ENCODE measurements at places on chromosomes 4 and X. TPM values are rescaled to one million over a fixed set of nuclear protein-coding genes. Genes with fewer than 3 reads are reported as not detected.

FGF5 gene
- total RNA-seq: not detected

- no peaks in the 10 kb centered on the region for H3K27me3 ChIP-seq
- DNase-seq: no peak
- no peak overlapping the region for H3K27ac ChIP-seq
- no peak overlapping the region for H3K4me3 ChIP-seq
Observed at GRCh38 chr4:23978002-23978401, 88.2 kb upstream of the PPARGC1A start.

CXCL1 gene
- total RNA-seq: not detected

- H3K4me3 ChIP-seq: no peak overlapping the region
- no peaks in the 10 kb centered on the region for H3K4me1 ChIP-seq
- no peak for DNase-seq
- no peaks in the 10 kb centered on the region for H3K27me3 ChIP-seq
- H3K36me3 ChIP-seq: no peaks in the 10 kb centered on the region
Observed at GRCh38 chr4:181890911-181891310, 352.3 kb upstream of the TENM3 start.

RUFY3 gene
- 55.0 TPM for total RNA-seq

- no peaks in the 10 kb centered on the region for H3K27me3 ChIP-seq
- no peak overlapping the region for H3K27ac ChIP-seq
- H3K4me1 ChIP-seq: no peaks in the 10 kb centered on the region
- no peak overlapping the region for H3K4me3 ChIP-seq
- no peak for DNase-seq
- no peaks in the 10 kb centered on the region for H3K36me3 ChIP-seq
Observed at GRCh38 chr4:181741513-181741912, 501.7 kb upstream of the TENM3 start.

PAGE1 gene
- not detected for total RNA-seq

TCEAL7 gene
- total RNA-seq: not detected

SERPINA7 gene
- not detected for total RNA-seq

DNA sequence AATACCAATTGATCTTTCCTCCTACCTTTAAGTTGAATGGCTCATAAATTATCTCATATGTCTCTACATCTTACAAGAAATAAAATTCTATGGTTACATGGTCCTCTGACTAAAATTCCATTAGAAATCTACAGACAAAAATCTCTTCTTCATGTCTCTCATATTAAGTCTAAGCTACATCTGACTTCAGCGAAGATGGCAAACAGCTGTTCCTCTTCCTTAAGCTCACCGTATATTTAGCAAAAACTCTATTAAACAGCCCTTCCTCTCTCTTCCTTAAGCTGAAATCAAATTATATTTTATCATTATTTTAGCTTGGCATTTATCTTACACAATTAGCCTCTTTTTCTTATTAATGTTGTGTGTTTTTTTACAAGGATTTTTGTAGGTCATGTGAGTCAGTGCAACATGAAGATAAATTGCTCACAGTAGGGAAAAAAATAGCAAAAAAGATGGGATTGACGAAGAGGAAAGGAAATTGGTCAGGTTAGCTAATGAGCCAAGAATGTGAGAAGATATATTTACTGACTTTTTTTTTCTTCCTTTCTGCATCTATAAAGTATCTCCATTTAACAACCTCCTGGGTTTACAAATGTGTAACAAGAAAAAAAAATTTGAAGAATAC, 2412.8 kb downstream of the ARAP2 start:
- no peak for DNase-seq
- H3K27ac ChIP-seq: no peak overlapping the region
- H3K4me1 ChIP-seq: no peaks in the 10 kb centered on the region
- no peaks in the 10 kb centered on the region for H3K36me3 ChIP-seq
- no peak overlapping the region for H3K4me3 ChIP-seq

DNA sequence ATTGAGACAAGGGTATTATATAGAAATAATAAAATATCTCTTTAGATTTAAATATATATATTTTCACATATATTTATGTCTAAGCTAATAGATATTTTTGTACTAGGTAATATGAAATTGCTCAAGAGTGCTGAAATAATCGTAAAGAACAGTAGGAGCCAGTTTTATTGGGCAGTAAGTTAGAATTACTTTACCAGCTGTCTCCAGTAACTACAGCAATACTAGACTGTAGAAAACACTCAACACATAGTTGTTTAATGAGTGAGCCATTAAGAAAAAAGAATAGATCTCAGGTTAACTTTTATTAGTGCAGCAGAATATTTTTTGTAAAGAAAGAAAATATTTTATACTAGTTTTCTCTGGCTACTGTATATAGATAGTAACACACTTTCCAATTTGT, 715.2 kb downstream of the TRIML1 start:
- H3K36me3 ChIP-seq: no peaks in the 10 kb centered on the region
- H3K27ac ChIP-seq: no peak overlapping the region
- no peak overlapping the region for H3K4me3 ChIP-seq
- H3K27me3 ChIP-seq: no peaks in the 10 kb centered on the region
- no peaks in the 10 kb centered on the region for H3K4me1 ChIP-seq

DNA sequence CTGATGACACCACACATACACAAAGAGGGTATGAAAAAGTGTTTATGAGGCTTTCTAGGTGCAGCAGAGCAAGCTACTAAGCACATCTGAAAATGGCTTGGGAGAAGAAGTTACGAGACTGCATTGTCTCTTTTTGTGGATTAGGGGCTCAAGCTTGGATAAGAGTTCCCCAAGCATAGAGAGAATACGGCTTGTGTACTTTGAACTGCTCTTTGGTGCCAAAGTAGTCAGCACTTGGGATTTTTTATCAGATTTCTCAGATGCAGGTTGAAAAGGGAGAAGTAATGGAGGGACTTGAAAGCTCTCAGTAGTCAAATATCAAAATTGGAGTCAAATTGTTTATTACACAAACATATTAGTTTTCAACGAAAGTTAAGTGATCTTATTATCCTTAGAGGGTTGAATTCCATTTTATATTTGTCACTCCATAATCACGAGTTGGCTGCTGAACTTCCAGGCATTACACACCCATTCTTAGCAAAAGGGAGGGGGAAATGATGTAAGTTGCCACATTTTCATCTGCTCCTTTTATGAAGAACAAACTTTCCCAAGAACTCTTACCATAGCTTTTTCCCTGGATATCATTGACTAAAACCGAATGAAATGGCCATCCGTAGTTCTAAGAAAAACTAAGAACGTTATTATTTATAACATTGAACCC, 1904.9 kb downstream of the PCDH7 start:
- no peak for DNase-seq
- H3K4me1 ChIP-seq: no peaks in the 10 kb centered on the region
- H3K4me3 ChIP-seq: no peak overlapping the region
- no peaks in the 10 kb centered on the region for H3K27me3 ChIP-seq
- H3K27ac ChIP-seq: no peak overlapping the region

GRCh38 chr4:99507349-99507748, 3.5 kb upstream of the C4orf17 start:
- H3K27me3 ChIP-seq: peaks cover 11% of the 10 kb centered on the region
- no peaks in the 10 kb centered on the region for H3K4me1 ChIP-seq
- H3K27ac ChIP-seq: no peak overlapping the region
- no peaks in the 10 kb centered on the region for H3K36me3 ChIP-seq
- DNase-seq: no peak

DNA sequence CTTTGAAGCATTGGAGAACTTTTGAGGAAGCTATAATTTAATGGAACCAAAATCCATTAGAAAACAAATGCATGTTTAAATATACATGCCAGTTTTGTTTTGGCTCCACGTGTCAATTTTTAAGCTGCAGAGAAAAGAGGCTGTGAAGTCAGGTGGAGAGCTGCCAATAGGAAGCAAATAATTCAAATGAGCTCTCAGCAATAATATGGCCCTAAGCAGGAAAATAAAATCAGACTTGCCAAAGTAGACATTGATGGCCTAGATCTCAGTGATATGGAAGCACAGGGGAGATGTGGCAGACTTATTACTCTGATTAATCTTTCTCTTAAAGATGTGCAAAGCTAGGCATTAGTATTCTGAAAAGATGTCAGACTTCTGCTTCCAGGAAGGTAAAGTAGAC, 769.8 kb upstream of the NDST4 start:
- H3K4me1 ChIP-seq: no peaks in the 10 kb centered on the region
- DNase-seq: no peak
- H3K27ac ChIP-seq: no peak overlapping the region
- H3K4me3 ChIP-seq: no peak overlapping the region
- H3K36me3 ChIP-seq: no peaks in the 10 kb centered on the region

PNMA6F gene
- not detected for total RNA-seq

CLDN2 gene
- total RNA-seq: not detected

DNA sequence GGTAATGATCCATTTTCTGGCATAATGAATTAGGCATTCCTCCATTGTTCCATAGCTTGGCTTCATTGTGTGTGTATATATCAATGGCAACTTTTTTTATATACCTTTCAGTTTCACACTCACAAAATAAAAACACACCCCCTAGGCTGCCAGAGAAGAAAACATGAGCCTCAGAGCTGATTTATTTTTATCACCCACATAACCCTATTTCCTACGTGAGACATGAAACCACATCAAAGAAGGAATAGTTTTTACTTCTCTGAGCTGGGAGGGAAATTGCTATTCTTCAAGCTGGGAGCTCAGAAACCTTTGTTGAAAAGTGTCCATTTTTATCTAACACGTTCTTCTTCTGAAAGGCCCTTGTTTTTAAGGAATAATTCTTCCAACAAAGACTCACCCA, 126.7 kb upstream of the RAI2 start:
- no peaks in the 10 kb centered on the region for H3K36me3 ChIP-seq
- no peaks in the 10 kb centered on the region for H3K4me1 ChIP-seq
- no peaks in the 10 kb centered on the region for H3K27me3 ChIP-seq
- H3K4me3 ChIP-seq: no peak overlapping the region

MAP9 gene
- total RNA-seq: 8.8 TPM

HS6ST2 gene
- total RNA-seq: not detected

GRCh38 chr4:5863461-5864113, 29.3 kb downstream of the CRMP1 start:
- no peak overlapping the region for H3K27ac ChIP-seq
- peaks cover 10% of the 10 kb centered on the region for H3K4me1 ChIP-seq
- DNase-seq: no peak
- no peaks in the 10 kb centered on the region for H3K36me3 ChIP-seq
- peaks cover 8% of the 10 kb centered on the region for H3K27me3 ChIP-seq

DNA sequence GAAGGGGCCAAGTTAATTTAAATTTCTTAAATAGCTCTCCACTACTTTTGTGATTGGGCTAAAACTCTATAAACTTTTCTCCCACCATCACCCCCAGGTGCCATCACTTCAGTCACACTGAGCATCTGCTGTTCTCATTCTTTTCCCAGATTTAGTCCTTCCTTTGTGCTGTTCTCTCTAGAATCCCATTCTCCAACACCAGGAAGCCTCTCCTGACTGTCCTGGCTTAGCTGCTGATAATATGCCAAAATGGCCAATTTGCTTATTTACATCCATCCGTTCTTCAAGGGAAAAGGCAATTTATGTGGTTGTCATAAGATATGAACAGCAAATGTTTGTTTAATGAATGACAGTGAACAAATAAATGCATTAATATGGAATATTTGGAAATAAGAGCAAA, 44.1 kb downstream of the FGFBP1 start:
- no peak overlapping the region for H3K4me3 ChIP-seq
- no peaks in the 10 kb centered on the region for H3K36me3 ChIP-seq
- peaks cover 23% of the 10 kb centered on the region for H3K4me1 ChIP-seq

DNA sequence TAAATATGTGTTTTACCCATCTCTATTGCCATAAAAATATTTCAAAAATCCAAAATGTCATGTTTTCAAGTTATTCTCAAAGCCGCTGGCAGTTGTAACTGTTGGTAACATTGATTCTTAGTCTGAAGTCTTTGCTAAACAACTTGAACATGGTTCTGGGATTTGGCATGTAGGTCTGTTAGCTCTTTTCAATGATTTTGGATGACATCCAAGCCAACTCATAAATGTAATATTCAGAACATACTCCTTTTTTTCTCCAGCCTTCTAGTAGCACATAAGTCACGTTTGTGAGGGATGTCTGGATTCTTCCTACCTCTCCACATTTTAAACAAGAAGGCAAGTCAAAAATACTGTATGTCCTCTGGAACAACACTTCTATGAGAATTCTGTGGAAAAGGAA, 305.3 kb downstream of the PRR32 start:
- no peak overlapping the region for H3K4me3 ChIP-seq
- H3K4me1 ChIP-seq: no peaks in the 10 kb centered on the region
- no peaks in the 10 kb centered on the region for H3K27me3 ChIP-seq
- H3K27ac ChIP-seq: no peak overlapping the region

DNA sequence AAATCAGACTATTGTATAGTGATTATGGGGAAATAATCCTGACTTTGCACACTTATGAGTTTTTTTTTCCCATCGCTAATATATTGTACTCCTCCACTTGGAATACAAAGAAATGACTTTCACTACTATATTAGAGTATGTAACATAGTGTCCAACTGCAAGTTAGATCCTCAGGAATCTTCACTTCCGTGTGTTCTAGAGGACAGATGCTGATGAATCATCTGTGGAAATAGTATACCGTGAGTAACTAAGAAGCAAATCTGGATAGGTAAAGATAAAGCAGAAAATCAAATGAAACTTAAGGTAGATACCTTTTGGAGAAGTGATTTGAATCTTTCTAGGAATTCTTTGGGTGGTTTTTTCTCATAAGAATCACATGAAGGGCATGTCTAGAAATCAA, 8.3 kb downstream of the IL21 start:
- H3K4me1 ChIP-seq: no peaks in the 10 kb centered on the region
- H3K27me3 ChIP-seq: no peaks in the 10 kb centered on the region

DNA sequence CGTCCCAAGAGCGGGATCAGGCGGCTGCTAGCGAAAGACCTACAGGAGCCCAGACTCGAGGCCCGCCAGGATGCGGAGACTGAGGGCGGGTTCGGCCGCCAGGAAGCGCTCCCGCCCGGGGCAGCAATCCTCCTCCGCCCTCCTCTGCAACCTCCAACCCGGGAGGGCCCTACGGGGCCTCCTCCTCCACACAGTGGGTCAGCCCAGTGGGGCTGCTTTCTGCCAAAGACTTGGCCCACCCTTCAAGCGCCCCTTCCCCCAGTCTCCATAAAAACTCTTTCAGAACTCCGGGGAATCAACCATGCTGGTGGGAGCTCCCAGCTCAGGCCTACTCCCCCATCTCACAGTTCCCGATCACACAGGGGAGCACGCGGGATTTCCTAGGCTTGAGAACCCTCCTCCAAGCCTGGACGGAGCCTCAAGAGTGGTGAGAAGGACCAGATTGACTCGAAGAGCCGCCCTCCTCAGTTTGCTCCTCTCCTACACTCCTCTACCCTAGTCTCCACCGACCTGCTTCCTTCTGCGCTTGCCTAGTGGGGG, 77.5 kb downstream of the RLIM start:
- no peaks in the 10 kb centered on the region for H3K27me3 ChIP-seq
- peaks cover 13% of the 10 kb centered on the region for H3K4me1 ChIP-seq
- DNase-seq: no peak
- H3K27ac ChIP-seq: no peak overlapping the region
- no peaks in the 10 kb centered on the region for H3K36me3 ChIP-seq

DNA sequence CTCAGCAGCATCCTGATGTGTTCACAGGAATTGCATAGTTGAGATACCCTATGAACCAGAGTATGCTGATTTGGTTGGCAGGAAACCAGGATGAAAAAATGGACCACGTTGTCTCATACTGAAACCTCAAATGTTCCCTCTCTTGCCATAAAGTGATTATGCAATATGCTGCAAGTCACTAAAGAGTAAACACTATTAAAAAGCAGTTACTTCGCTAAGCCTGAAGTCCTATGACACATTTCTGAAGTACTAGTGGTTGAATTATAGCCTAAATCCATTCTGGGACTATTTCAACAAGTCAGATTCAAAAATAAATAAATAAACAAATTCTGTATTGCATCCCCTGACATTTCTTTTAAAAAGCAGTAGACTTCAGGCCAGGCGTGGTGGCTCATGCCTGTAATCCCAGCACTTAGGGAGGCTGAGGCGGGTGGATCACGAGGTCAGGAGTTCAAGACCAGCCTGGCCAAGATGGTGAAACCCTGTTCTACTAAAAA, 106.0 kb upstream of the NAP1L5 start:
- no peak overlapping the region for H3K4me3 ChIP-seq
- H3K36me3 ChIP-seq: no peaks in the 10 kb centered on the region
- no peaks in the 10 kb centered on the region for H3K4me1 ChIP-seq
- DNase-seq: no peak

Data from activated B cell treated with CpG ODN at 0.5 μM for 24 hours (primary cell).